Adrenal gland (tissue), 19 donors: ENCODE measurements at places on chromosomes 2 and 18. TPM values are rescaled to one million over a fixed set of nuclear protein-coding genes. Genes with fewer than 3 reads are reported as not detected.

- no peaks in the 10 kb centered on the region for H3K27me3 ChIP-seq
- H3K4me1 ChIP-seq, result peaks cover 20% of the 10 kb centered on the region
- DNase-seq, result no peak
- H3K36me3 ChIP-seq, result no peaks in the 10 kb centered on the region
- no peak overlapping the region for H3K4me3 ChIP-seq
Observed at GRCh38 chr18:49185623-49186022, 234.9 kb upstream of the SMAD7 start.

DNA sequence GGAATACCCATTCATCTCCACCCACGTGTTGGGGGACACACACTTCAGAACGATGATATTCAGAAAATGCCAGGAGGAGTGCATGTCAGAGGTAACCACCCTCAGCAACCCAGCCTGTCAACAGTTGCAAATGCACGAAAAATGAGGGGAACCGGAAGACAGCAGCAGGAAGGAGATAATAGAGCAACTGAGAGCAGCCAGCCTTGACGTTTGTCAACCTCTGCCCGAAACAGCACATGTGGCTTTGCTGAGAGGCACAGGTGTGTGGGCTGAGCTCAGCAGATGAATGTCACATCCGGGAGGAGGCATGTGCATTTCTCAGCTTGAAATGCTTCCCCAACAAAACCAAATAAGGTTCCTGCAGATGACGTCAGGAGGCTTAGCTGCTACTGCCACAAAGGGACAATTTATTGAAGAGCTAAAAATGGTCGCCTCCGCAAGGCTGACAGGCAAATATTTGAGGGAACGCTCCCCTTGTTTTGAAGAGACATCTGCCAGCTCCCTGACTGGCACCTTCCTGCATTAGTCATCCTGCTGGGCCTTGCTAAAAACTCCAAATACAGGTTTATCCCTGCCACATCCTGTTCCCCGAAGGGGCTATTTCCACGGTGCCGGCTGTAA lies 419.0 kb downstream of the NBAS start:
- H3K4me3 ChIP-seq, result no peak overlapping the region
- no peak overlapping the region for H3K27ac ChIP-seq
- no peaks in the 10 kb centered on the region for H3K36me3 ChIP-seq
- no peaks in the 10 kb centered on the region for H3K27me3 ChIP-seq
- DNase-seq, result no peak

Gene AMER3
- total RNA-seq, result 1.2 TPM

Gene SERPINB10
- not detected for total RNA-seq

DNA sequence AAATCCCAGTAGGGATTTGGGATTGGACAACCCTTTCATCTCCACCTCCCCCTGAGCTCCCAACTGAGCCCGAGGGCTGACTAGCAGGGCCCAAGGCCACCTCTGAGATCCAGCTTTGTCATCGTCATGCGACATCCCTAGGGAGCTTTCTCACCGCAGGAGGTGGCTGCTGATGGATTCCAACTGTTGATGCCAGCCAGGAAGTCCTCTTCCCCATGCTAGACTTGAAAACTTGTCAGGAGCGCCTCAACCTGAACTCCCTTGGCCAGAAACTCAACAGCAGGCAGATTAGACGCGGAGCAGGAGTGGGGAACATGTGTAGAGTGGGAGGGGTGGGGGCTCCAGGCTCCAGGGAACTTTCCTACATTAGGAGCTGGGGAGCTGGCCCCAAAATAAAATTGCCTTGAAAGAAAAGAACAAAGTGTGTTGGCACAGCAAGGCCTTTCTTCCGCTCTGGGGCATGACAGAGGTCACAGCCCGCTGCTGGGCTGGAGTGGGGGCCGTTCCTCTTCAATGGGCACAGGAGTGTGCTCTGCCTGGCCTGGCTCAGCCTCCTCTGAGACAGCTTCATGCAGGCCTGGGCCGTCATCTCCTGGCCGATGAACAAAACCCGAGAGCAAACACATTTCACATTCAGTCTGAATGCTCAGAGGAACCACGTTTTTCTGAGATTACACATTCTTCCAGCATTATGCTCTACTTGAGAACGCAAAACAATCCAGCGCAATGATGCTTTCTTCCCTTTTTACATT lies 34.5 kb downstream of the EMILIN2 start:
- H3K4me3 ChIP-seq, result no peak overlapping the region
- DNase-seq, result no peak
- H3K27me3 ChIP-seq, result no peaks in the 10 kb centered on the region
- no peaks in the 10 kb centered on the region for H3K36me3 ChIP-seq
- no peak overlapping the region for H3K27ac ChIP-seq
- no peaks in the 10 kb centered on the region for H3K4me1 ChIP-seq

- peaks cover 17% of the 10 kb centered on the region for H3K4me1 ChIP-seq
- no peak overlapping the region for H3K27ac ChIP-seq
- no peaks in the 10 kb centered on the region for H3K36me3 ChIP-seq
- DNase-seq, result no peak
- H3K4me3 ChIP-seq, result no peak overlapping the region
- H3K27me3 ChIP-seq, result no peaks in the 10 kb centered on the region
Observed at GRCh38 chr18:24086082-24086481, 52.8 kb upstream of the CABYR start.

DNA sequence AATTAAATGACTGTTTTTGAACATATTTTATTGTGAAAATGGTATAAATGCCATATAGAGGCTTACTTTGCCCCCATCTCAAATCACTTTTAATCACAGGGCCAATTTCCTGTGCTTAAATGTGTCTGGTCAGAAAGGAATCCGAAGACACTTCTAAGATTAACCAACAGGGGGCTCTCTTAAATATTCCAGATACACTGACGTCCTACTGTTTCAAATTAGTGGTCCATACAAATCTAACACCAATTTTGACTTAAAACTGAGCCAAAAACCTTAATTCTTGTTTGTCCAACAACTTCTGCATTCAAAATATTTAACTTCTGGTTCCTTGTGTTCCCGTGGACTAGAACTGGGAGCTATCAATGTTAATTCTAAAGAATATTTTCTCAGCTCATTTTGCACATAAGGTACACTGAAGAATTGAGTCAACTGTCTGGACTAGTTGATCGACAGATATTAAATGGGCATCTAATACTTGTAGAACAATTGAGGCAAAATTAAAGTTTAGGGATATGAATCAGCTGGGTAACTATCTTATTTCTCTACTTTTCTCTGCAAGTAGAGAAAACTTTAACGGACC lies 557.5 kb downstream of the ARHGAP15 start:
- no peak overlapping the region for H3K27ac ChIP-seq
- H3K27me3 ChIP-seq, result no peaks in the 10 kb centered on the region
- no peak for DNase-seq
- no peaks in the 10 kb centered on the region for H3K4me1 ChIP-seq
- no peaks in the 10 kb centered on the region for H3K36me3 ChIP-seq
- H3K4me3 ChIP-seq, result no peak overlapping the region
